ENCODE measurements at places on chromosomes 7 and 10.

DNA sequence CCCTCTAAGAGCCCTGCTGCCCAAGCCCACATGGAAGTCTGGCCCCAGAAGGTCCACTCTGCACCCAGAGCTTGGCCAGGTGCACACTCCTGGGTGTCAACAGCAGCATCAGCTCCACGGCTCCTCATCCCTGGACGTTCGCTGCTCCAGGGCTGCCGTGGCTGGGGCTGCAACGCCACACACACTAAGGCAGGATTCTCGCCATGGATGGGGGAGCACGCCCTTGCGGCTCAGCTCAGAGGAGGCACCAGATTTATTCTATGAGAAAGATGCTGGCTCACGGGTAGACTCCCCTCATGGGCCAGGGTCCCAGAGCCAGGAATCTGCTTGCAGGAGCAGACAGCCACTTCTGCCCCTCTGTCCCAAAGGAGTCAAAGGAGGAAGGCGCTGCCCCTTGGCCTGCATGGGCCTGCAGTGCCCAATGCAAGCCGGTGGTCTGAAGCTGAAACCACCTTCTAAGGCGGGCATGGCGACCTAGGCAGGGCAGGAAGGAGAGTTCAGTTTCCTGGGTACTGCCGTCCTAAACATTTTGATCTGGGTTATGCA, 42.1 kb downstream of the CFAP46 start:
- DNase-seq: no peak

DNA sequence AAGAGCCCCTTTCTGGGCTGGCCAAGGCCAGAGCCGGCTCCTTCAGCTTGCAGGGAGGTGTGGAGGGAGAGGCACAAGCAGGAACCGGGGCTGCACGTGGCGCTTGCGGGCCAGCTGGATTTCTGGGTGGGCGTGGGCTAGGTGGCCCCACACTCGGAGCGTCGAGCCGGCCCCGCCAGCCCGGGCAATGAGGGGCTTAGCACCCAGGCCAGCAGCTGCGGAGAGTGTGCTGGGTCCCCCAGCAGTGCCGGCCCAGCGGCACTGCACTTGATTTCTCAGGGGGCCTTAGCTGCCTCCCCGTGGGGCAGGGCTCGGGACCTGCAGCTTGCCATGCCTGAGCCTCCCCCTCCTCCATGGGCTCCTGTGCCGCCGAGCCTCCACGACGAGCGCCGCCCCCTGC, 48.1 kb downstream of the SH2D4B start:
- no peak for DNase-seq

- DNase-seq: no peak
These were observed 169.5 kb upstream of the PFKP start for GRCh38 chr10:2897619-2898508.

- no peak for DNase-seq
These were observed 140.2 kb upstream of the KLF6 start for GRCh38 chr10:3925184-3925583.

DNA sequence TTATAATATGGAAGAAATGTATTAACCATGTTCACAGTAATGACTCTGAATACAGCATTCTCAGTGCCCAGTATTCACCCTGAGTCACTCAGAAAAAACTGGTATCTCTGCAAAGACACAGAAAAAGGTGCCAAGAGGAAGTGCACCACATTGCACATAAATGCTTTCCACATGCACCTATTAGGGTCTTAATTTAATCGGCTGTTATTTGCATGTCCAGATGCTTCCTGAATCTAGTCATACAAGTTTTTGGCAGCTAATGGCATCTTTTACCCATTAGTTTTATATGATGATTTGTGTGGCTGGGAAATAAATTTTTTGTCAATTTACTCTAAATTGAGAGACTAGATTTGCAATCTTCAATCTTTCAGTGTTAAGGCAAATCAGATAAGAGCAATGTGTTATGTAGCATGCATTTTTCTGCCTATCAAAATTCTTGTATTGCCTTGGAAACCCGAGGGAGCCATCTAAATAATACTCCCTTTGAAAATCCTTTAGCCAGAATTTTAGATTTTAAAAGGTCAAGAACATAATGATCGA, 58.2 kb downstream of the ZNF680 start:
- DNase-seq: no peak

Measured in GM12892 (cell line).